ENCODE measurements at places on chromosomes 4 and X.

- DNase-seq = no peak
Observed at GRCh38 chrX:40167233-40167849, 69.6 kb upstream of the BCOR start.

- no peak for DNase-seq
Observed at GRCh38 chr4:118099106-118099505, 64.8 kb downstream of the NDST3 start.

- DNase-seq = peak; percentile 39
Observed at GRCh38 chr4:184343502-184344177, 126.0 kb upstream of the ENPP6 start.

DNA sequence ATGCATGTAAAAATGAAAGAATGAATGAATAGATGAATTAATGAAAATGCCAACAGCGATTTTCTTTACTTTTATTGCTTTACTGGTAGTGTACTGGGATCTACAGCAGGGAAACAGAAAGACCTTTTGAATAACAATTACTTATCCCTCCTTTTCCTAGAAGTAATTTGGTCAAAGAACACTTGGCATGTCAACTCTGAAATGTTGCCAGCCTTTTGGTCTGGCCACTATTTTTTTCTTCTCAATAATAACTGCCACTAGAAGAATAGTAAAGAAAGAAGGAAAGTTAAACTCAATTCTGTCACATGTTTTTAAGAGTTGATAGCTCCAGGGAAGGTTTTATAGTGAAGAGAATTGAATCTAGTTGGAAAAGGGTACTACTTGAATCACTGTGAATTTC is 52.9 kb downstream of the EPHA5 start:
- no peak for DNase-seq

GRCh38 chrX:83339724-83340123 is 168.4 kb upstream of the POU3F4 start:
- DNase-seq = no peak

DNA sequence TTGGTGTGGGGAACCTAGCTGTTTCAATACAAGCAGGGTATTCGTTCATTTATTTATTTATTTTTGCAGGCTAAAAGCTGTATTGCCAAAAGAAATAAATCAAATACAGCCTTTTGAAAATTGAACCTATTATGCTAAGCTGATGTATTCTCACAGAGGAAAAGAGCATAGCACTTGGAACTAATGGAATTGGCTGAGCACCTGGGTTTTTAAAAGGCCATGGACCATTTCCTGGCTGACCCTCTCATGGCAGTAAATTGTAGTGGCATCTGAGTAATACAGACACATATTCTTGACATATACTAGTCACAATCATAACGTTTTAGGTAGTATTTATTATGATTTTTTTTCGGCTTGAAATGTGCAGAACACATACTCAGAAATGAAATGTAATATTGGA is 71.8 kb upstream of the ALG13 start:
- no peak for DNase-seq

DNA sequence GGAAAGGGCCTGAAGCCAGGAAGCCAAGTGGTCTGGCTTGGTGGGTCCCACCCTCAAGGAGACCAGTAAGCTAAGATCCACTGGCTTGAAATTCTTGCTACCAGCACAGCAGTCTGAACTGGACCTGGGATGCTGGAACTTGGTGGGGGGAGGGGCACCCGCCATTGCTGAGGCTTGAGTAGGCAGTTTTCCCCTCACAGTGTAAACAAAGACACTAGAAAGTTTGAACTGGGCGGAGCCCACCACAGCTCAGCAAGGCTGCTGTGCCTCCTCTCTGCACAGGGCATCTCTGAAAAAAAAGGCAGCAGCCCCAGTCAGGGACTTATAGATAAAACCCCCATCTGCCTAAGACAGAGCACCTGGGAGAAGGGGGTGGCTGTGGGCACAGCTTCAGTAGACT is 63.1 kb downstream of the AFM start:
- no peak for DNase-seq

- no peak for DNase-seq
Observed at GRCh38 chr4:100722866-100723459, 205.1 kb upstream of the EMCN start.

DNA sequence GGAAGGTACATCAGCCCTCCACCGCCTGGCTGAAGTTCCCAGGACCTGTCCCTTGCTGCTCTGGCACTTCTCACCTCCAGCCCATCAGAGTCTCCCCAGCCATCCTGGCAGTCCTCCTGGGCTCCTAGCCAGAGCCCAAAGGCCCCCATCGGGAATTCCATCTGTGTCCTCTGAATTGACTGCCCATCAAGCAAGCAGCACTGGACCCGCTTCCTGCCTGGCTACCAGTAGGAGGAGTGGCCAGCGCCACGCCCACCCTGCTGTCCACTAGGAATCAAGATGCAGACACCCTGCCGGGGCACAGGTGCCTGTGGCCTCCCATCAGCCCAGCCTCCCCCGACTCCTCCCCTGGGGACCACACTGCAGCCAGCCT is 47.2 kb downstream of the C4orf50 start:
- no peak for DNase-seq

DNA sequence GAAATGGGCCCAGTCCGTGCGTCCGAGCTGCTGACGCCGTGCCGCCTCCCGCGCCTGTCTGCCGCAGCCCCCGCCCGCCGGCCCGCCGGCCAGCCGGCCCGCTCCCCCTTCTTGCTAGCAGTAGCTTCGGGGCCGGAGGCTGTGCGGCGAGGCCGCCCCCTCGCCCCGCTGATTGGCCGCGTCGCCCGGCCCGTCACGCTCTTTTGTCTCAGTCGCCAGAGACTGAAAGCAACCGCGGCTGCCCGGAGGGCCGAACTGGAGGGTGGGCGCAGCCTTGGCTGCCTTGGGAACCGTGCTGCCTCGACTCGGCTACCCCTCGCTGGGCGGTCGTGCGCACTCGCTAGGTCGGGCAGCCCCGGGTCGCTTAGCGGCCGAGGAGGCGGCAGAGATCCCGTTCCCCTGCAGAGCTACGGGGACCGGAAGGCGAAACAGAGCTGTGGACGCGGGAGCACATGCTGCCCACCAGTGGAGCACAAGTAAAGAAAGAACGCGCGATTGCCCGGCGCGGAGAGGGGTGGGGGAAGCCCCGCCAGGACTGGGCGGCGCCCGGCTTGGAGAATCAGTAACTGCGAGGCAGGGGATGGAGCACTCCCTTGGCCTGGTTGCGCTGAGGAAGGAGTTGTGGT is at the start of gene ZCCHC18:
Gene ZCCHC18 (plus strand): TSS at position 198 of the 626 bp plus-strand sequence. CDS start 1,589 bp downstream, outside the sequence.
- peak; percentile 69 for DNase-seq

DNA sequence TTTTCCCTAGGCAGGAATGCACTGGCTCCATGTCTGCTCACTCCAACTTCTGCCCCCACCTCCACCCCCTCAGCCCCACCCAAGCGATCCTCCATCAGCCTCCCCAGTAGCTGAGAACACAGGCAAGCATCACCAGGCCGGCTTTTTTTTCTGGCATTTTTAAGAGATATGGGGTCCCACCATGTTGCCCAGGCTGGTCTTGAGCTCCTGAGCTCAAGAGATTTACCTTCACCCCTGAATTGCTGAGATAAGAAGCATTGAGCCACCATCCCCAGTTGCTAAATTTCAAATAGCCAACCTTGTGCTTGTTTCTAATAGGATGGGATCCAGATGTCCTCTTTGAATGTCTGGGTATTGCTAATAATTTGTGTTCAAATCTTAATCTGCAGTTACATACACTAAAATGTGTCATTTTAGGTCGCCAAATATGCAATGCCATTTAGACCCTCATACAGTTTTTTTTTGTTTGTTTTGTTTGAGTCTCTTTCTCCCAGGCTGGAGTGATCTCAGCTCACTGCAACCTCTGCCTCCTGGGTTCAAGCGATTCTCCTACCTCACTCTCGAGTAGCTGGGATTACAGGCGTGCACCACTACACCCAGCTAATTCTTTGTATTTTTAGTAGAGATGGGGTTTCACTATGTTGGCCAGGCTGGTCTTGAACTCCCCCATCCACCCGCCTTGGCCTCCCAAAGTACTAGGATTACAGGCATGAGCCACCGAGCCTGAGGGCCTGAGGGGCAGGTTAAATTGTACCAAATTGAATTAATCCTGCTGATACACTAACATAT is 8.8 kb downstream of the LARP7 start:
- no peak for DNase-seq

- DNase-seq = no peak
Observed at GRCh38 chr4:96347582-96347981, 507.7 kb downstream of the PDHA2 start.

DNA sequence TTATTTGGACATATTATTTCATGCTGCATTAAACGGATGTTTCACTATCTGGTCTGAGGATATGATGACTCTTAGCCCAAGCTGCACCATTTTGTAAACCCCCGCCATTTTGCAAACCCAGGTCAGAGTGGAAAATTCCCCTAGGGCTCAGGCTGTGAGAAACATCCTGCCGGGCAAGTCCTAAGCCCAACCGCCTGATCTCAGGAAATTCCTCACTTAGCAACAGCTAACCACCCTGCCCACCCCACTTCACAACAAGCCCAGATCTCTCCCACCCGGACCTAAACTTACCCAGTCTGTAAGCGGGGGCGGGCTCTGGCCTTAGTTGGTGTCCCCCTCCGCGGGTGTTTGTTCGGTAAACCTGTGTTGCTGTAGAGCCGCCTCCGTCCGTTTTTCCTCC is 2747.1 kb downstream of the PCDH7 start:
- no peak for DNase-seq

DNA sequence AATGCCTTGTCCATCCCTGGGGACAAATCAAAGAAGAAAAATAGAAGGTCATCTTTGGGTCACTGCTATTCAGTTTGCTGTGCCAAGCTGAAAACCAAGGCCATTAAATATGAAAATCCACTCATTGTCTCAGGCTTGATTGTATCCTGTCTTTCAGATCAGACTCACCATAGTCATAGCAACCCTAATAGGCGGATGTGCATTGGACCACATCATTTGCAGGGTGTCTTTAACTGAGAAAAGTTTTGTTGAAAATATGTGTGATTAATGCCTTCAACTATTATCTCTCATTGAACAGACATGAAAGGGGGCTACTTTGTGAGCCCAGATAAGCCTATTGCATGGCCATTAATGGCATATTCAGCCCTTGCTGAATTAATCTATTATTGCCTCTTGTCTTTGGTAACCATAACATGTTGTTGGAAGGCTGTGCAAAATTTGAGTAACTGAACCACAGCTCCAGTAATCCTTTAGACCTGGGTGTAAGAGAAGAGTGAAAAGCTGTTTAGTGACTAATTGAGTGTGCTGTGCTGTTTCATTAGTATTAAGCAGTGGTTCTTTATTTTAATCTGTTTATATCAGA is 453.6 kb upstream of the EPHA5 start:
- DNase-seq = no peak

DNA sequence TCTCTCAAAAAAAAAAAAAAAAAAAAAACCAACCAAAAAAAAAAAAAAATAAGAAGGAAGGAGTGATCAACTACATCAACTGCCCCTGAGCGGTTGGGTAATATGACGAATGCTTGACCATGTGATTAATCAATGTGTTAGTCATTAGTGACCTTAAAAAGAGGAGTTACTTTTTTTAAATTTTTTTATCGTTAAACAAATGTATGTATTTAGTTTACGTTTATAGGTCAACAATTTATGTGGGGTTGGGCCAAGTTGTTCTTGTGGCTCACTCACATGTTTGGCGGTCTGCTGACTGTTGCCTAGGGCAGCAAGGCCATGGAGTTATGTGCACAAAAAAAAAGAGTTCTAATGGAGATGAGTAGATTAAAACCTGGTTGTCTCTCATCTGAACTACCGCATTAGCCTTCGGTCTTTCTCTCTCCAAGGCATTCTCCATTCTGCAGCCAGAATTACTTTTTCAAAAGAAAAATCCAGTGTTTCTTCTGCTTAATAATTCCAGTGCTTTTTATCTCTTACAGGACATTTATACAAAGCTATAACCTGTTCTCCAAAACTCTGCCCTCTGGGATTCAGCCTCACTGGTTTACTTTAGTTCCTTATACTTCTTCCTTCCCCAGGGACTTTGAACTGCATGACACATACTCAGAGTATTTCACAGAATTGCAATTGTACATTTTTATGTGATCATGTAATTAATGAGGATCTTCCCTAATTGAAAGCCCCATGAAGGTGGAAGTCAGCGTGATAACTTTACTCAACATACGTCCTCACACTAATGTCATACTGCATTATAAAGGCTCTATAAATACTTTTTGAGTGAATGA is 505.5 kb downstream of the ANKRD50 start:
- no peak for DNase-seq

DNA sequence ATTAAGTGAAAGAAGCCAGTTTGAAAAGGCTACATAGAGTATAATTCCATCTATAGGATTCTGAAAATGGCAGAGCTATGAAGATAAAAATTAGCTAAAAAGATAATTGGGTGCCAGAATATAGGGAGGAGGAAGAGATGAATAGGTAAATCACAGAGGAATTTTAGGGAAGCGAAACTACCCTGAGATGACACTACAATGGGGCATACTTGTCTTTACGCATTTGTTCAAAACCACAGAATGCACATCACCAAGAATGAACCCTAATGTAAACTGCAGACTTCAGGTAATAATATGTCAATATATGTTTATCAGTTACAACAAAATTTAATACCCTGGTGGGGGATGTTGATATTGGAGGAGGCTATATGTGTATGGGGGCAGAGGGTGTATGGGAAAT is 1342.9 kb downstream of the ADGRL3 start:
- no peak for DNase-seq

GRCh38 chrX:135985973-135986310 is 707 bp downstream of the SLC9A6 start:
- DNase-seq = no peak

DNA sequence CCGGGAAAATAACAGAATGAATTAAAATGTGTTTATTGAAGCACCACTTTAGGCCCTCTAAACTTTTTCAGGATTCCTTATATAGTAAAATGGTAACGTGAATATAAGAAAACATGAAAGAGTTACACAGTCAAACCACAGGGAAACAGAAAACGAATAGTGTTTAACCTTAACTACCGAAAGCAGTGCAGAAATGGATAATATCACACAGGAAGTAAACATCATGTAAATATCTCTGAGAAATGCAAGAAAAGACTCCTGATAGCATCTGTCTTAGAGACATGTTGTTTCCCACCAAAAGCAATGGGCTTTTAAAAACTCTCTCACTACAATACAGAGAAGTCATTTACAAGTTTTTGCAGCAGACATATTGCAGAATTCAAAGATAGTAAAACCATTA is 323.9 kb upstream of the CXXC4 start:
- DNase-seq = no peak

GRCh38 chr4:39706334-39706733 is 8.4 kb downstream of the UBE2K start:
- no peak for DNase-seq

DNA sequence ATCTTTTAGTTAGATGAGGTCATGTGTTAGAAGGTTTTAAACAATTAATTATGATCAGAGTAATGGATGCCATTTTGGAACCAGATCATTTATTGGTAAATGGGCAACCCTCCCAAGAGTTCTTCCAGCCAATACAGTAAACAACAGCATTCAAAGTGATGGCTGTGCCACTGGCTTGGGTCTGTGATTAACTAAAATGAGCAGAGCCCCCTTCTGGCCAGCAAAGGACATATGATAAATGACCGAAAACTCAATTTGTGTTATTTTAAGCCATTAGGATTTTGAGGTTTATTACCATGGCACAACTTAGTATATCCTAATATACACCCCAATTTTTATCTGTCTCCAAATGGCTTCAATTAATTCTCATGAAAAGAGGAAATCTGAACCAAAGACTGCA is 90.8 kb upstream of the NPFFR2 start:
- DNase-seq = no peak

- no peak for DNase-seq
Observed at GRCh38 chrX:49661881-49662280, 33.9 kb downstream of the PAGE1 start.

GRCh38 chr4:143358923-143359643 is 22.4 kb downstream of the GAB1 start:
- peak; percentile 48 for DNase-seq

- DNase-seq = no peak
Observed at GRCh38 chr4:131721883-131722282, 1427.2 kb upstream of the PCDH10 start.

Measured in activated naive CD8-positive, alpha-beta T cell treated with anti-CD3 and anti-CD28 coated beads for 36 hours (primary cell).